ENCODE measurements at places on chromosomes 3 and 15.

- peaks cover 6% of the 10 kb centered on the region for H3K27me3 ChIP-seq
- H3K4me1 ChIP-seq = peaks cover 15% of the 10 kb centered on the region
- no peak overlapping the region for H3K4me3 ChIP-seq
- no peak overlapping the region for H3K27ac ChIP-seq
Observed at GRCh38 chr3:58742239-58742638, 75.7 kb upstream of the FAM3D start.

- H3K4me3 ChIP-seq = no peak overlapping the region
- H3K27me3 ChIP-seq = peaks cover 2% of the 10 kb centered on the region
- DNase-seq = no peak
- no peak overlapping the region for H3K27ac ChIP-seq
Observed at GRCh38 chr15:97890307-97890706, 70.2 kb upstream of the ARRDC4 start.

DNA sequence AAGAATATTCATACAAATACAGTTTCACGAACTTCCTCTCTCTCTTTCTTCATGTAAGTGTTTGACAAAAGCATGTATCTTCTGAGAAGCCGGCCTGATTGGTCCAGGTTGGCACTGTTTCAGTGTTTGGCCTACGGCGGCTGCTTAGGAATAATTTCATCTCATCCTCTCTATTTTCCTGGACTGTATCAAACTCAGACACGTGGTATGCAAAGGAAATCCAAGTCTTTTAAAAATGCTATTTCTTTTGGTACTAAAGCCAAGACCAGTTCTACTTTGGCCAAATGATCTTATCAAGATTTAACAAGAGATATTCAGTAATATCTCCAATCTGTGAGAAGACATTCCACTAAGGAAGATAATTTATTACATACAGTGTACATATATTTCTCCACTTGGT, 152.8 kb downstream of the TIGIT start:
- no peaks in the 10 kb centered on the region for H3K36me3 ChIP-seq
- no peaks in the 10 kb centered on the region for H3K4me1 ChIP-seq
- no peak overlapping the region for H3K4me3 ChIP-seq
- H3K27me3 ChIP-seq = no peaks in the 10 kb centered on the region
- DNase-seq = no peak

DNA sequence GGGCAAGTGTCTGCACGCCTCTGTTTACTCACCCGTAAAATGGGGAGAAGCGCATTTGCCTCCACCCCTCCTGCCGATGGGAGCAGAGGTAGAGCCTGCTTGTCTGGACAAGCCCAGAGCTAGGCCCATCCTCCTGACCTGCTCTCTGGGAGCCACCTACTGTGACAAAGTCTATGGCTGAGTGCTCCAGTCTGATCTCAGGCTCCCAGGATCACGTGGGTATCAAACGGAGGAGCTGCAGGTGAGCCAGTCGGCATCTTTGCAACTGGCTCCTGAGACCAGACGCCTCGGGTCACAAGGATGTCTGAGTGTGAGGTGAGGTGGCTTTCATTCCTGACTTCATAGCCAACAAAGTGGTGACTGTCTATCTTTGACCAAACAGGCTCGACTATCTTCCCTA, 2.1 kb upstream of the ALDH1A3 start:
- H3K27ac ChIP-seq = no peak overlapping the region
- no peak for DNase-seq
- H3K27me3 ChIP-seq = peaks cover 12% of the 10 kb centered on the region
- H3K4me3 ChIP-seq = no peak overlapping the region

GRCh38 chr3:141371882-141372281, 3.6 kb downstream of the ZBTB38 start:
- no peak overlapping the region for H3K4me3 ChIP-seq
- H3K36me3 ChIP-seq = peaks cover 1% of the 10 kb centered on the region
- peaks cover 9% of the 10 kb centered on the region for H3K27me3 ChIP-seq
- no peak for DNase-seq
- peaks cover 31% of the 10 kb centered on the region for H3K4me1 ChIP-seq

- H3K27ac ChIP-seq = no peak overlapping the region
- H3K36me3 ChIP-seq = peaks cover 9% of the 10 kb centered on the region
- peaks cover 11% of the 10 kb centered on the region for H3K4me1 ChIP-seq
- DNase-seq = no peak
Observed at GRCh38 chr3:188287762-188288505, 134.0 kb downstream of the LPP start.

DNA sequence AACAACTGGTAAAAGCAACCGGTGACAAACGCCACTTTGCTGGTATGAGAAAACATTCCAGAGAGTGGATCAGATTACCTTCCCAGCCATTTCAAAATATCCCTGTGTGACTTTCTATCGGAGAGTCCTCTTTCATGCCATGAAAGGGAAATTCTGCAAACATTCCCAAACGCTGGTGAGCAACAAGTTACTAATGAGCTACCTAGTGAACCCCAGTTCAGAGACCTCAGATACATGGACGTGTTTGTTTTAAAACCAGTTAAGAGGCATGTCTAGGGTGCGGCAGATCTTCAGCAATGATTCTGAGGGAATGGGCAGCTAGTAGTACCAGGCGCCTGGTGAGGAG, 418.2 kb upstream of the NR2F2 start:
- H3K27ac ChIP-seq = no peak overlapping the region
- no peak for DNase-seq
- H3K27me3 ChIP-seq = peaks cover 4% of the 10 kb centered on the region
- H3K4me1 ChIP-seq = peaks cover 21% of the 10 kb centered on the region

DNA sequence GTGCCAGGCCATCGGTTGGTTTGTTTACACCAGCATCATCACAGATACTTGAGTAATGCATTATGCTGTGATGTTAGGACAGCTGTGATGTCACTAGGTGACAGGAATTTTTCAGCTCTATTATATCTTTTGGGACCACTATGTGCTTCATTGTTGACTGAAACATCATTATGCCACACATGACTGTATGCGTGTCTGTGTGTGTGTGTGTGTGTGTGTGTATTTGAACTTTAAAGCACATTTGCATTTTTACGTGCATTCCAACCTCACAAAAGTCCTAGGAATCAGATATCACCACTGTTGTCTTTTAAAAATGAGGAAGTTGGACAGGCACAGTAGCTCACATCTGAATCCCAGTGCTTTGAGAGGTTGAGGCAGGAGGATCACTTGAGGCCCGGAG, 223.0 kb downstream of the TBL1XR1 start:
- no peak overlapping the region for H3K27ac ChIP-seq
- H3K4me3 ChIP-seq = no peak overlapping the region
- no peaks in the 10 kb centered on the region for H3K27me3 ChIP-seq
- no peak for DNase-seq
- H3K36me3 ChIP-seq = no peaks in the 10 kb centered on the region

GRCh38 chr15:48775546-48775945, 35.3 kb downstream of the CEP152 start:
- no peak overlapping the region for H3K4me3 ChIP-seq
- no peaks in the 10 kb centered on the region for H3K36me3 ChIP-seq
- DNase-seq = no peak
- H3K4me1 ChIP-seq = peaks cover 3% of the 10 kb centered on the region
- H3K27ac ChIP-seq = no peak overlapping the region
- no peaks in the 10 kb centered on the region for H3K27me3 ChIP-seq

DNA sequence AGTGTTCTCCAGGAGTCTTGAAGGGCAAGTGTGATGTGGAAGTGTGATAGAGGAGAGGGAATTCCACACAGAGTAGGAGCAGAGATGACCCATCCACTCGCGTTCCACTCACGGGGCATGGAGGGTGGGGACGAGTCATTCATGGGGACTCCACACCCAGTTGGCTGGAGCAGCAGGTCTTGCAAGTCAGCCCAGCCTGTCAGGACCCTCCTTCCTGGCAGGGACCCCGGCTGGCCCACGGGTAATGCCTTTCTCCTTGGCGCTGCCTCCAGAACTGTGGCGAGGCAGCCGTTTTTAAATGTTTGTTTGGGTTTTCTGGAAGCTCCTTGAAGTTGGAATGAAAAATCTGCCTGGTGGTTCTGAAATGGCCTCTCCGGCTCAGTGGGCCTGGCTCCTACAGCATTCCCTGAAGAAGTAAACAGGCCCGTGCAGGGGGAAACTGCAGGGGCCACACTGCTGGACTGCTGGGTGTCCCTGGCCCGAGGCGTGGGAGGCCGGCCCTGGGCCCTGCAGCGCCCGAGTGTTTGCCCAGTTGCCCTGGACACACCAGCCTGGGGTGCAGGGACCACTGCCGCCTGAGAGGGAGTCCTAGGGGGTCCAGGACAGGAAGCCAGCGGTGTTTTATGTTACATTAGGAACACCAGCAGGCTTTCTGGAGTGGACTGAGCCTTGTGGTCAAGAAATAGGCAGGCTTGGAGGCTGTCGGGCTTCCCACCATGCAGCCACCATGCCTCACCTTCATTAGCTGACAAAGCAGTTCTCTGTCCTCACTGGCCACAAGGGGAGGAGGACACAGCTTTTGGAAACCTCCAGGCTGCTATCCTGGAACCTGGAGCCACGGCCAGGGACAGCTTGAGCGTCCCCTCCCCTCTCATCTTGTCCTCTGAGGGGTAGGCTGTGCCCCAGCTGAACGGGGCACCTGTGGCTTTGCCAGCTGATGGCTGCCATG, 61.3 kb downstream of the CEMIP start:
- DNase-seq = no peak
- no peaks in the 10 kb centered on the region for H3K36me3 ChIP-seq
- peaks cover 4% of the 10 kb centered on the region for H3K27me3 ChIP-seq

GRCh38 chr3:81132995-81133394, 628.5 kb downstream of the GBE1 start:
- no peak overlapping the region for H3K4me3 ChIP-seq
- no peaks in the 10 kb centered on the region for H3K4me1 ChIP-seq
- H3K36me3 ChIP-seq = no peaks in the 10 kb centered on the region
- H3K27ac ChIP-seq = no peak overlapping the region
- no peak for DNase-seq

DNA sequence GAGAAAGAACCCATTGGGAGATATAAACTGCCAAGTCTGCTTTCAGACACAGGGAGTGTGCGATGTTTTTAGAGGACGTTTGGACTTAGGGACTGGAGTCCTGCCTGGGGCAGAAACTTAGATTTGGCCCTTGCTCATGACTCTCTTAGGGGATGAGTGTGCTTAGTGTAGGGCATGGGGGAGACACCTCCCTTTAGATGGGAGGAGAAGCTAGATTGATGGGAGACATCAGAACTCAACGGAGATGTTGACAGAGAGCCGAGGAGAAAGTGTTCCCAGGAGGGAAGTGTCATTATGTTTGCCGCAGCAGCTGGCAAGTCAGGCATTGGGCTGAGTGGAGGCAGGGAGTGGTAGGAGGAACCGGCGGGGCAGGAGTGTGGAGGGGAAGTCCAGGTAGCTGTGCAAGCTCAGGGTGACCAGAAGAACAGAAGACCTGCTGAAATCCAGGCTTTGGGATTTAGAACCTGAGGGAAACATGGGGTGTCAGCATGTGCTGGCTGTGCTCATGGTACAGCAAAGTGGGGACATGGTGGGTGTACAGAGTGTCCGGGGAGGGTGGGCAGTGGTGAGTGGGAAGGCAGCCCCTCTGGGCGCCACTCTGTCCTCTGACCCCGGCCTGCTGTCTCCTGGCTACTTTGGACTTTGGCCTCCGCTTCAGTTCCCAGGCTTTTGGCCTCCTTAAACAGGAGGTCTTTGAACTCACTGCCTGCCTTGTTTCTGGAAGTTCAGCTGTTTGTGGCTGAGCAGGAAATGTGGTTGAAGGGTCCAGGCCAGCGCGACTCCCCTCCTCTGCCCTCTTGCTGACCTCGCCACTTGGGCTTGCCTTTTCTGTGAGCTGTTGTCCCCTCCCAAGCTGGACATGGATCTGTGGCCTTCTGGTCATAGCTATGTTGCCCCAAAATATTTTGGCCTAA, 324.0 kb upstream of the LRRFIP2 start:
- peak overlapping the region; percentile 60 for H3K4me3 ChIP-seq
- peak overlapping the region; percentile 63 for H3K27ac ChIP-seq
- H3K36me3 ChIP-seq = peaks cover 68% of the 10 kb centered on the region
- no peak for DNase-seq
- peaks cover 62% of the 10 kb centered on the region for H3K4me1 ChIP-seq
- peaks cover 11% of the 10 kb centered on the region for H3K27me3 ChIP-seq

GRCh38 chr3:64163755-64164148, 61.5 kb downstream of the PRICKLE2 start:
- H3K4me3 ChIP-seq = no peak overlapping the region
- no peak for DNase-seq
- peaks cover 5% of the 10 kb centered on the region for H3K4me1 ChIP-seq
- H3K36me3 ChIP-seq = peaks cover 13% of the 10 kb centered on the region

DNA sequence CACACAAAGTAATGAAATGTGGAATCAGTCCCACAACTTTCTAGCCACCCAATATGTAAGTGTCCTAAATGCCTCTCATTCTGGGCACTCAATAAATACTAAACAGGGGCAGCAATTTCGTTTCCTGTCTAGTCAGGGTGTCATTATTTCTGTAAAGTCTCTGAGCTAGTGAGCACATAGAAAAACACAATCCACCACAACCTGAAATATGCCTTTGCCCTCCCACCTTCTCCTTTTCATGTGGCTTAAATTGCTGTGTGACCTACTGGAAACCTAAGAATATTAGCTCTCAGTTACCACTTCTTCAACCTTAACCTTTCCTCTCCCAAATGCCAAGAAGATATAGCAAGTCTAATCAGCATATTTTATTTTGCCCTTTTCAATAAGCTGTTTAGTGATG, 456.3 kb upstream of the KCNMB2 start:
- no peaks in the 10 kb centered on the region for H3K36me3 ChIP-seq
- no peak overlapping the region for H3K27ac ChIP-seq
- H3K4me1 ChIP-seq = peaks cover 28% of the 10 kb centered on the region
- peaks cover 3% of the 10 kb centered on the region for H3K27me3 ChIP-seq

DNA sequence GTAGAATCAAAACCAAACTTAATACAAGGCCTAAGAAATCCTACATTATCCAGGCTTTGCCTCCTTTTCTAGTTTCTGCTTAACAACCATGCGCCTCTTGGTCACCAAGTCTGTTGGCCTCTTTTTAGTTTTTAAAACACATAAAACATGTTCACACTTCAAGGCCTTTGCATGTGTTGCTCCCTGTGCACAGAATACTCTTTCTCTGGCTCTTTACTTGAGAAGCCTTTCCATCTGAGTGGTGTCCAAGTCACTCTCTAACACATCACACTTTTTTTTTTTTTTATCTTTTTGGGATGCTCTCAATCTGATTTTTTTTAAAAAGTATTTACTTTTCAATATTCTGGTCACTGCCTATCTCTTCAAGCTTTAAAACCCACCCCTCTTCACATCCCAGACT, 14.9 kb downstream of the GAP43 start:
- DNase-seq = no peak
- peaks cover 17% of the 10 kb centered on the region for H3K4me1 ChIP-seq
- no peak overlapping the region for H3K4me3 ChIP-seq

DNA sequence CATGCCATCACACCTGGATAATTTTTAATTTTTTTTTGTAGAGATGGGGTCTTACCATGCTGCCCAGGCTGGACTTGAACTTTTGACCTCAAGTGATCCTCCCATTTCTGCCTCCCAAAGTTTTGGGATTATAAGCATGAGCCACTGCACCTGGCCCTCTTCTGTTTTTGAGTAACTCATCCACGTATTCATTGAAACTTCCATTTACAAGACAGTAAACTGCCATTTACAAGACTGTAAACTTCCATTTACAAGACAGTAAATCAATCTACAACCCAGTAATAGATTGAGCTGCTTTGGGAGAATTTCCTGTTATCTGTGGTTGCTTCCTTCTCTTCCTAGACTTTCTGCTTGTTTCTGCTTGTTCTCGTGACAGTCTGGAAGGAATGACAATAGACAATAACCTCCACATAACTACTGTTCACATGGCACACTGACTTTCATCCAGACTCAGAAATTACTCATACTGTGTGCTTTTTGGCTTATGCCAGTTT, 114.7 kb upstream of the CCNL1 start:
- H3K27me3 ChIP-seq = no peaks in the 10 kb centered on the region
- no peak overlapping the region for H3K27ac ChIP-seq
- H3K4me3 ChIP-seq = no peak overlapping the region
- no peaks in the 10 kb centered on the region for H3K36me3 ChIP-seq
- peaks cover 7% of the 10 kb centered on the region for H3K4me1 ChIP-seq
- no peak for DNase-seq
